ENCODE measurements at places on chromosomes 3 and 15. TPM values are rescaled to one million over a fixed set of nuclear protein-coding genes. Genes with fewer than 3 reads are reported as not detected.

GRCh38 chr15:51316636-51317035 is 21.8 kb downstream of the CYP19A1 start:
- DNase-seq: no peak

The SCAANT1 gene
- total RNA-seq: not detected

The YEATS2 gene
- 39.9 TPM for total RNA-seq

- peak; percentile 57 for DNase-seq
Observed at GRCh38 chr15:70853318-70853972, 512 bp downstream of the LARP6 start.

- DNase-seq: no peak
Observed at GRCh38 chr3:144344925-144345548, 373.4 kb downstream of the DIPK2A start.

- DNase-seq: no peak
Observed at GRCh38 chr3:112121577-112122547, 11.2 kb downstream of the GCSAM start.

The SEMA3G gene
- total RNA-seq: not detected

DNA sequence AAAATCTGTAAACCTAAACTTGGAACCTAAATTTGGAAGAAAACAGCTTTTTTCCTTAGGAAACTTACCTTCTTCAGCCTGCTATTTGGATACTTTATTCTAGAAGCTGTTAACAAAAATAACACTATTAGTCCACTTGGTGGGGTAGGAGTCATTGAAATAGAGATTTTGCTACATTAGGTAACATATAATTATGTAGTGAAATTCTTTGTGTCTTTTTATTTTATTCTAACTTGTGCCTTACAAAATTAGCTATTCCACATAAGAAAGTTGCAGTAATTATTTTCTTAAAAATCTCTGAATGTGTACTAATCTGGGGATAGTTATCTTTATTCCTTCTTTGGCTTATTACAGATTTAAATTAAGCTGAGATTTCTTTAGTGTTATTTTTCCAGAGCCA is 360.4 kb upstream of the ROBO2 start:
- DNase-seq: peak; percentile 46

- DNase-seq: no peak
Observed at GRCh38 chr3:169939320-169939719, 27.3 kb upstream of the SEC62 start.

DNA sequence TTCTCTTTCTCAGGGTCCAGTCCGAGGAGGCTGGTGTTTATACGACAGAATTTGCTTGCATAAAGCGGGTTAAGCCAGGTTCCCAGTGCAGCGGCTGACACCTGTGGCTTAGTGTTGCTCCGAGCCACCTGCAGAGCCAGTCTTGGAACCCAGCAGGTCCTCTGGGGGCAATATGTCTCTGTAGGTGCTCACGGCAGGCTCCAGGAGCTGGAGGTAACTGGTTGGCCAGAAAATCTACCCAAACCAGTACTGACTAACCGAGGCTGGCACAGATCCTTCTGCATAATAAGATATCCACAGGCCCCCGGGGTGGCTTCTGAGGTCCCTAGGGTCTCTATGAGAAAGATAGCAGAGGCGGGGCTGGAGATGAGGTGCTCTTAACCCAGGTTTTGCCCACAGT is 3.2 kb downstream of the MGLL start:
- no peak for DNase-seq

GRCh38 chr15:77285057-77285997 is 134.6 kb downstream of the PEAK1 start:
- DNase-seq: no peak

DNA sequence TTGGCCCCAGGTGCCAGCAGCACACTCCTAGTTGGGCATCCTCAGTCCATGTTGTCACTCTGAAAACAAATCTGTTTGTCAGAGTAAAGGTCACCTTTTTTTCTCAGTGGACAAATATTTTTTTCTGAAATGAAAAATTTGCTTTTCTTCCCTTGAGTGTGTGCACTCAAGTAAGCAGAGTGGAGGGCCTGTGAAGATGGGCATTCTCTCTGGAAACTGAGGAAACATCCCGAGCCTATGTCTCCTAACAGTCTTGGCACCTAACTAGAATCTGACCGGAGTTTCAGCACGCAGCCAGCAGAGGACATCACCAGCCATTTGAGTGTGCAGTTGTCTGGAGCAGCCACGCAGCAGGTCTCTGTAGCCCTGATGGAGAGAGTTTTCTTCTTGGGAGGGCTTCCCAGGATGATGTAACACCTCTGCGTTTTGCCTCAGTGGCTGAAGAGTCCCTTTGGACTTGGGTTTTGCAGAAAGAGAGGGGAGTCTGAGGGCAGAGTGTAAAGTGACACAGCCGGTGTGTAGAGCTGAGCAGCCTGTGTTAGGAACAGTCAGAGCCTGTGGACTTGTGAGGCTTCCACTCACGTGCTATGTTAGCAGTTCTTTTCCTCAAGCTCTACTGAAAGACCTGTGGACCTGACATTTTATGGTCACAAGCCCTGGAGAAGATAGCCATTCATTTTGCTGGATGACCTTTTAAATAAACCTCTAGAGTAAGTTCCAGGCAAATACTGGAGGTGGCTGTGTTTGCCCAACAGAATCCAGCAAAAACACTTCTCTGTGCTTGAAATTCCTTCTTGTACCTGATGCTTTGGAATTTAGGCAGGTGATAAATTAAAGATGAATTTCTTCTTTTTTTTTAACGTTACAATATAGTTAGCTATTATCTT is 51.6 kb downstream of the ABHD2 start:
- peak; percentile 51 for DNase-seq

The RHCG gene
- 1.2 TPM for total RNA-seq

DNA sequence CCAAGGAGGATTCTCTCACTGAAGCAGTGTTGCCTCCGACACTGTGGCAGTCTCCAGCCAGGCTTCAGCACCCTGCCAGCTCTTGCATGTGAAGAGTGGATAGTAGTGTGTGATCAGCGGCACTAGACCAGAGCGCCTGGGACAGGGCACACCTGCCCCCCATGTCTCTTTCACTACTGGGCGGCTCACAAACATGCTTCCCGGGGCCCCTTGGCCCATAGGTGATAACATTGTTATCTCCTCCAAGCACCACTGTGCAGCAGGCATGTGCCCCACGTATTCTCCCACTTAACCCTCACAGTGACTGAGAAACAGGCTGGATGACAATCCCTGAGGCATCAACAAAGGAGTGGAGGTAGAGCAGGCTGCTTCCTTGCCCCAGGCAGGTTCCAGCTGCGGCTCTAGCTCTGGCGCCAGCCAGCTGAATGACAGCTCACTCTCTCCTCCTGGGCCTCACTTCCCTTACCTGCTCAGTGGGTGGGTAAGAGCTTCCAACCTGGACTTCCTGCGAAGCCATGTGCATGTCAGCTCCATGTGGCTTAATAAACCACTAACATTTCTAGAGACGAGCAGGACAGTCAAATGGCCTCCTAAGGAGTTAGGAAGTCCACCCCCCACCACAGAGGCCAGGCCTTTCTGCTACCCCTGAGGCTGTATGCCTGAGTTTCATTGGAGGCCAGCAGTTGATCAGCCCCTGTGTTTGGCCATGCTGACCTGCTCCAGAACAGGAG is 37.8 kb downstream of the KLF13 start:
- DNase-seq: no peak

All from A673 (cell line).